ENCODE measurements at places on chromosomes 1 and 21. TPM values are rescaled to one million over a fixed set of nuclear protein-coding genes. Genes with fewer than 3 reads are reported as not detected.

GRCh38 chr1:240232530-240232929 lies 140.8 kb downstream of the FMN2 start:
- no peaks in the 10 kb centered on the region for H3K4me1 ChIP-seq
- H3K4me3 ChIP-seq = no peak overlapping the region
- no peaks in the 10 kb centered on the region for H3K36me3 ChIP-seq
- no peak overlapping the region for H3K27ac ChIP-seq

GRCh38 chr1:89918127-89918793 lies 76.7 kb upstream of the ZNF326 start:
- H3K27me3 ChIP-seq = no peaks in the 10 kb centered on the region
- no peaks in the 10 kb centered on the region for H3K36me3 ChIP-seq
- H3K4me1 ChIP-seq = peaks cover 20% of the 10 kb centered on the region
- no peak for DNase-seq

DNA sequence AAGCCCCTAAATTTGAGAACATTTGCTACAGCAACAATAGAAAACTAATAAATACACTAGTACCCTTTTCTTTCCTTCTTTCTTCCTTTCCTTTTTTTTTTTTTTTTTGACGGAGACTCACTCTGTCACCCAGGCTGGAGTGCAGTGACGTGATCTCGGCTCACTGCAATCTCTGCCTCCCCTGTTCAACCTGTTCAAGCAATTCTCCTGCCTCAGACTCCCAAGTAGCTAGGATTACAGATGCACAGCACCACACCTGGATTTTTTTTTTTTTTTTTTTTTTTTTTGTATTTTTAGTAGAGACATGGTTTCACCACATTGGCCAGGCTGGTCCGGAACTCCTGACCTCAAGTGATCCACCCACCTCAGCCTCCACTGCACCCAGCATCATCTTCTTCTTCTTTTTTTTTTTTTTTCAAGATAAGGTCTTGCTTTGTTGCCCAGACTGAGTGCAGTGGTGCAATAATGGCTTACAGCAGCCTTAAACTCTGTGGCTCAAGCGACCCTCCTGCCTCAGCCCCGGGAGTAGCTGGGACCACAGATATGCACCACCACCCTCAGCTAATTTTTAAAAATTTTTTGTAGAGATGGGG lies 19.6 kb upstream of the CBR3 start:
- no peak for DNase-seq
- H3K27me3 ChIP-seq = no peaks in the 10 kb centered on the region
- peaks cover 53% of the 10 kb centered on the region for H3K4me1 ChIP-seq
- no peaks in the 10 kb centered on the region for H3K36me3 ChIP-seq

DNA sequence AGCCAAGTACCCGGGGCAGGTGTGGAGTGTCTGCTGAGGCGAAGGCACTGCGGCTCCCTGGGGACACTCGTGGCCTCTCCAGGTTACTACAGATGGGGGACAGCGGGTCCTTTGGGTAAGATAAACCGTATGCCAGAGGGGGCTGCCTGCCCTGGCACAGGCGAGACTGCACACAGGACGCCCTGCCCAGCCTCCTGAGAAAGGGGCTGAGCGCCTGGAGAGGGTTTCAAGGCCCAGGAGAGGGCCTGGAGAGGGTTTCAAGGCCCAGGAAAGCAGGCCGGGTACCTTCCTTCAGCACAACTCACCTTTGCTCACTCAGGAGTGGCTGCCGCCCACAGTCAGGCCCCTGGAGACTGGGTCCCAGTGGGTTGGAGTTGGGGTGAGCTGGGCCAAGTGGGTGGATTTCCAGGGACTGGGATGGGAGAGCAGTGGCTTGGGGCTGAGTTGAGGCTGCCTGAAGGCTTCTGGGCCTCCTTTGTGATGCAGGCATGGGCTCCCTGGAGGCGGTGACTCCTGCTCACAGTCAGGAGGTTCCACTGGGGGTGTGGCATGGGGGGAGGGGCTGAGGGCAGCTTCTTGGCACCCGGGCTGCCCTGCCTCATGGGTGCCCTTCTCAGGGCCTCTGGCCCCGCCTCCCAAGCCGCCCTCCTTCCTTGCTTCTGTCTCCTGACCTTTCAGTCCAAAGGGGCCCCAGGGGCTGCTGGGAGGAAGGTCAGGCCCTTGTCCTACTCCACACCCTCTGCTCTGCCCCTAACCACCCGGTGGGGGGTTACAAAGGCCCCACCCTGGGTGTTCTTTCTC lies at the start of gene MMEL1:
Gene MMEL1, minus strand, starts transcription at position 456 of the 801 bp plus-strand sequence. CDS start 3,532 bp downstream, outside the sequence.
- peaks cover 3% of the 10 kb centered on the region for H3K4me1 ChIP-seq
- peaks cover 20% of the 10 kb centered on the region for H3K27me3 ChIP-seq
- no peak for DNase-seq
- H3K4me3 ChIP-seq = no peak within 1 kb of the TSS
- H3K36me3 ChIP-seq = no peaks in the 10 kb centered on the region

ZNF593OS gene
- not detected for total RNA-seq

FCMR gene
- 1.00 TPM for total RNA-seq

MYOG gene
- not detected for total RNA-seq

GRCh38 chr1:109787845-109788601 lies 24.3 kb upstream of the EPS8L3 start:
- DNase-seq = no peak
- H3K27ac ChIP-seq = no peak overlapping the region
- H3K4me3 ChIP-seq = no peak overlapping the region
- no peaks in the 10 kb centered on the region for H3K36me3 ChIP-seq

DNA sequence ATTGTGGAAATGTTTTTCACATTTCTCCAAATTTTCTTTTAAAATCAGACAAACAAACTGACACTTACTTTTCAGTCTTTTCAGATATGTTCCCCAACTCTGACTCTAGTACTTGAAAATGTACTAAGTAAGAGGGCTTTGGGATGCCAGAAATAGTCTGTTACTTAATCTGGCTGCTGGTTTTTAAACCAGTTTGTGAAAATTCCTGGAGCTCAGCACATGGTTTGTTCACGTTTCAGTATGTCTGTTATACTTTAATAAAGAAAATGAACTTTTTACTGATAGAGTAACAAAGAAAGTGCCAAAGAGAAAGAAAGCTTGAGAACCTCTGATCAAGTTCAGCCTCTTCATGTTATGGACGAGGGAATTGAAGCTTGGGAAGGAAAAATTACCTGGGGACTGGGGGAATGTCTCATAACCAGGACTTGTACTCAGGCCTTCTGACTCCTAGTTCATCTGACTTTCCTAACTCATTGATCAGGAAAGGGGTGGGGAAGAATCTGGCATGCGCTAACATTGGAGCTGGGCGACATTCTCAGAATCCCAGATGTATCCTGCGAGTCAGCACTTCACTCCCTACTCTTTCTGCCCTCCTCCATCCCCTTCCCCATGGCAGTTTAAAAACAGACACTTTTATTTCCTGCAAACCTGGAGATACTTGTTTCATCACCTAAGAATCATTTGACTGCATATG lies 30.8 kb upstream of the DNAJC6 start:
- no peaks in the 10 kb centered on the region for H3K27me3 ChIP-seq
- H3K4me3 ChIP-seq = no peak overlapping the region
- peaks cover 4% of the 10 kb centered on the region for H3K4me1 ChIP-seq
- no peaks in the 10 kb centered on the region for H3K36me3 ChIP-seq
- no peak for DNase-seq

DNA sequence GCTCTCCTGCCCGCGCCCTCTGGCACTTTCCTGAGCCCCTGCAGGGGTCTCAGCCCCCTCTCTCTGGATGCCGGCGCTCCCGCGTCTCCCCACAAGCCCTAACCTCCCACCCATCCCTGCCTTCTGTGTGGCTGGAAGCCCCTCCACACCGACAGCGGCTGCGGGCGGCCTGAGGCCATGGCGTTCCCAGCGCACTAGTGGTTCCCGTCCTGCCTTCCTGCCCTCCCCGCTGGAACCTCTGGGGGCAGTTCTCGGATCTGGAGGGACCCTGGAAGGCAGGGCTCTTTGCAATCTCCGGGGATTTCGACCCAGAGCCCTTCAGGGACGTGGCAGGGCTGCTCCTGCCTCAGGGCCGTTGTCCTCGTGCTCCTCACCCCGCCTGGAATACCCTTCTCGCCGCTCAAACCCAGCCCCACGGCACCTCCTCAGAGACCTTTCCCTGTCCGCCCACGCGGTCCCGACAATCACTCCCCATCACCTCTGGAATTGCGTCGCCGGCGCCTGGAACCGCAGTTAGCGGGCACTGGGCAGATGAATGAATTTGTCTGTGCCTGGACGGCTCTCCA lies 493 bp upstream of the ESPN start:
- H3K27me3 ChIP-seq = no peaks in the 10 kb centered on the region
- H3K36me3 ChIP-seq = no peaks in the 10 kb centered on the region
- peak overlapping the region; percentile 13 for H3K27ac ChIP-seq
- peak overlapping the region; percentile 61 for H3K4me3 ChIP-seq

TFF3 gene
- not detected for total RNA-seq

CHD1L gene
- total RNA-seq = 24.2 TPM

ZMYM1 gene
- total RNA-seq = 10.6 TPM

LCE1D gene
- total RNA-seq = not detected

DNA sequence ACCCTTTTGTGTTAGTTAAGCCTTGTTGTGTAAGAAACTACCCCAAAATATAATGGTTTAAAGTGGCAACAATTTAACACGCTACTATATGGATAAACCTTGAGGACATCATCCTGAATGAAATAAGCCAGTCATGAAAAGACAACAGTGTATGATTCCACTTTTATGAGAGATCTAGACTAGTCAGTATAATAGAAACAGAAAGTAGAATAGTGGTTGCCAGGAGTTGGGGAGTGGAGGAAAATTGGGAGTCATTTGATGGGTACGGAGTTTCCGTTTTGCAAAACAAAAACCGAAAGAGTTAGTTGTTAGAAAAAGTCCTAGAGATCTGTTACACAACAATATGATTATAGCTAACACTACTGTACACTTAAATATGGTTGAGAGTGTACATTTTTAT lies 16.0 kb upstream of the CHIA start:
- no peaks in the 10 kb centered on the region for H3K36me3 ChIP-seq
- H3K27ac ChIP-seq = no peak overlapping the region
- no peak for DNase-seq
- no peak overlapping the region for H3K4me3 ChIP-seq
- peaks cover 10% of the 10 kb centered on the region for H3K4me1 ChIP-seq

DNA sequence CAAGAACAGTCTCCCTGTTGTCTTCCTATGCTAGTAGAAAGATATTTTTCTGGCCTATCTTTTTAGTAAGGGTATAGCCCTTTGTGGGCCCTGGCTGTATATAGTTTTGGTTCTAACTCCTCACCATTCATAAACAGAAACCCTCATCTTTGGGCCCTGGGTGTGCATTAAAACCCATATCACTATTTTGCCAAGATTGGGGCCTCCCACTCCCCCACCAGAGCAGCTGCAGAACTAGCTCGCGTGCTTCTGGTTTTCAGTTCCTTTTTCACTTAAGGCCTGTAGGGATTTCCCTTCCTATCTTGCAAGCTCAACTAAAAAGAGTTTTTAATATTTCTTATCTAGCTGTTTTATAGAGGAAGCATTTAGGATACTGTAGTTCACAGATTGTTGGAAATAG lies 106.4 kb downstream of the RGL1 start:
- DNase-seq = no peak
- H3K4me1 ChIP-seq = peaks cover 4% of the 10 kb centered on the region
- H3K4me3 ChIP-seq = no peak overlapping the region
- H3K36me3 ChIP-seq = no peaks in the 10 kb centered on the region
- H3K27me3 ChIP-seq = no peaks in the 10 kb centered on the region
- no peak overlapping the region for H3K27ac ChIP-seq

- H3K4me1 ChIP-seq = no peaks in the 10 kb centered on the region
- H3K27me3 ChIP-seq = no peaks in the 10 kb centered on the region
- no peak overlapping the region for H3K27ac ChIP-seq
- H3K4me3 ChIP-seq = no peak overlapping the region
- H3K36me3 ChIP-seq = no peaks in the 10 kb centered on the region
Measured at GRCh38 chr1:224801844-224802490, 127.5 kb upstream of the DNAH14 start.

GRCh38 chr1:231252336-231252735 lies 11.3 kb downstream of the GNPAT start:
- H3K4me3 ChIP-seq = no peak overlapping the region
- H3K4me1 ChIP-seq = no peaks in the 10 kb centered on the region
- H3K27ac ChIP-seq = no peak overlapping the region
- H3K27me3 ChIP-seq = no peaks in the 10 kb centered on the region
- no peaks in the 10 kb centered on the region for H3K36me3 ChIP-seq

Data from esophagus squamous epithelium (tissue), 5 donors.